Left renal cortex interstitium (tissue), 4 donors: ENCODE measurements at places on chromosomes 1 and 21.

- no peak for DNase-seq
Observed at GRCh38 chr1:76677416-76678405, 189.6 kb upstream of the ST6GALNAC5 start.

DNA sequence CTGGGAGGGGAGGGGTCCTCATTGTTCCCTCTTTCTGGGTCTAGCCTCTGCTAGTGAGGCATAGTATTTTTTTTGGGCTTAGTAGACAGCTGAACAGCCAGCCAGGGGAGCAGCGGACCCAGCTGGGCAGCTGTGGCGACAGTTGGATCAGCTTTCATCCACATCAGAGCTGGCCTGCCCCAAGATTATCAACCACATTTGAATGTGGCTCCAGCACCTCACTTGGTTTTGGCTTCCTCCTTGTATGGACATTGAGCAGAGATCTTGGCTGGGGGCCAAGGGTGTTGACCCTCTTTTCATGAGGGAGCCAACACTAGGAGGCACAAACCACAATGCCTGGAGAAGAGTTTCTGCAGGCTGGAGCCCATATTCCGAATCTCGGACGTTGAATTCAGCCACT lies 25.0 kb downstream of the WNT4 start:
- DNase-seq: no peak

DNA sequence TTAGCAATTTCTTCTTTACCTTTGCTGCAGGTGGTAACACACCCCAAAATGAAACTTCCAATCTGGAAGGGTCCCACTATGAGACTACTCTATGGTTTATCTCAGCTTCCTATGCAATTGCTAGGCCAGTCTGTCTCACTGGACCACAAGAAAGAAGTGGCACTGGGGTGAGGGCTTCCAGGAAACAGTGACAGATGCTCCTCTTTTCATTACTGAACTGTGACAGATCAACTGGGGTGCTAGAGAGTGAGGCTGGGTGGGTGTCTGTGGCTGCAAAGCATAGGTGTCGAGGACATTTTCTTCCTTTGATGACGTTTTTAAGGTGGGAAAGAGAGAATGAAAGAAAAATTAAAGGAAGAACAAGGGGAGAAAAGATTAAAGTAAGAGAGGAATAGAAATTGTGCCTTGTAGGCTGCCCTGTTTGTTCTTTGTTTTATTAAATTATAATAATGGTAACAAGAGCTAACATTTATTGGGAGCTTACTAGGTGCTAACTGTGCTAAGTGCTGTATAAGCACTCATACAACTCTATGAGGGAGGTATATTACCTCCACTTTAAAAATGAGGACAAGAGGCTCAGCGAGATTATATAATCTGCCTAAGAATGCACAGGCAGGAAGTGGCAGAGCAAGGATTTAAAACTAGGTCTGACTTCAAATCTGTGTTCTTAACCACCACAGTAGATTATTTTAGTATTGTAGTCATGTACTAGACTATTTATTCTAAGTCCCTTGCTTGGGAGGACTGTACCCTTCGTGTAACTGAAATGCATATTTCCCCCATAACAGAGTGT lies 27.8 kb upstream of the DMRTA2 start:
- no peak for DNase-seq

- DNase-seq: no peak
Observed at GRCh38 chr1:175477786-175478185, 265.6 kb downstream of the TNR start.

GRCh38 chr1:85313888-85314696 lies 37.7 kb upstream of the BCL10 start:
- DNase-seq: no peak

DNA sequence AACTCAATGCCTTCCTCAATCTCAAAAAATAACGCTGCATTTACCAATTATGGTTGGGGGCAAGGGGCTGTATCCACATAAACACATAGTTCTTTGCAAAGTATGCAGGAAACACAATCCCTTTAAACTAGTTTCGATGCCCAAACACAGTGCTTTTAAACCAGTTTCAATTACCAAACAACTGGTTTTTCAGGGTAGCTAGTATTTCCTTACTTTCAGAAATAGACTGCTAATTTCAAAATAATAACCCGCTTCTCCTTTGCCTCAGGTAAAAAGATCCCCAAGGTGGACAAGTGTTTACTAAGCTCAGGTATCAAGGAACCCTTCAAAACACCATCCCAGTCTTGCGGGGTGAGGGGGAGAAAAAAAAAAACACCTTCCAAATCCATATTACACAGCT lies 2.8 kb downstream of the SIPA1L2 start:
- no peak for DNase-seq

GRCh38 chr1:247113094-247113497 lies 8.9 kb upstream of the ZNF669 start:
- DNase-seq: no peak

DNA sequence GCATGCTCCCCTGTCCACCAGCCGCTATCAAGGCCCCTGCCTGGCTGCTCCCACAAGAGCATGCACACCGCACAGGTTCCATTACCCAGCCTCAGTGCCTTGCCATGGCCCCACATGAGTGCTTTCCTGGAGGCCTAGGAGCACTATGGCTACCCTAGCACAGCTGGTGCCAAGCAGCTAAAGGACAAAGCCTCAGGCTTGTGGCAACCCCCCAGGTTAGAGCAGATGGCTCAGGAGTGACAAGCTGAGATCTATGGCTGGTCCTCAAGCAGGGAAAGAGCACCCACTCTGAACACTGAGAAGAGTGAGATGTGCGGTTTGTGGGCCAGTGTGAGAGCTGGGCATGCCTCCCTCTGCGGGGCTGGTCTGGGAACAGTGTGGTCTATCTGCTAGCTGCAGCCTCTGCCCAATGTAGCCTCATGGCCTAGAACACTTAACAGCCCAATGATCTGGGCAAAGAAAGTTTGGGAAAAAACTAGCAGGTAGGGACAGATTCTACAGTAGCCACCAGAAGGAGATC lies 129.8 kb downstream of the VAV3 start:
- no peak for DNase-seq

- DNase-seq: no peak
Observed at GRCh38 chr1:208207388-208208131, 36.6 kb downstream of the PLXNA2 start.

GRCh38 chr1:160030657-160031364 lies 979 bp downstream of the PIGM start:
- no peak for DNase-seq
